ENCODE measurements at places on chromosomes 1 and 21.

GRCh38 chr1:119353836-119354235, 14.7 kb upstream of the HAO2 start:
- DNase-seq, result no peak

GRCh38 chr1:80293818-80294217, 1287.3 kb upstream of the ADGRL4 start:
- no peak for DNase-seq

DNA sequence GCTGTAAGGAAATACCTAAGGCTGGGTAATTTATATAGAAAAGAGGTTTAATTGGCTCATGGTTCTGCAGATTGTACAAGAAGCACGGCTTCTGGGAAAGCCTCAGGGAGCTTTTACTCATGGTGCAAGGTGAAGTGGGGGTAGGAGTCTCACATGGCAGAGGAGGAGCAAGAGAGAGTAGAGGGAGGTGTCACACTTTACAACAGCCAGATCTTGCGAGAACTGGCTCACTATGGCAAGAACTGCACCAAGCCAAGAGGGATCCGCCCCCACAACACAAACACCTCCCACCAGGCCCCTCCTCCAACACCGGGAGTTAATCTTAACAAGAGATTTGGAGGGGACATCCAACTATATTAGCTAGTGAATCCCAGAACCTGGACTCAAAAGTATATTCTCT, 135.4 kb upstream of the SOD1 start:
- no peak for DNase-seq

DNA sequence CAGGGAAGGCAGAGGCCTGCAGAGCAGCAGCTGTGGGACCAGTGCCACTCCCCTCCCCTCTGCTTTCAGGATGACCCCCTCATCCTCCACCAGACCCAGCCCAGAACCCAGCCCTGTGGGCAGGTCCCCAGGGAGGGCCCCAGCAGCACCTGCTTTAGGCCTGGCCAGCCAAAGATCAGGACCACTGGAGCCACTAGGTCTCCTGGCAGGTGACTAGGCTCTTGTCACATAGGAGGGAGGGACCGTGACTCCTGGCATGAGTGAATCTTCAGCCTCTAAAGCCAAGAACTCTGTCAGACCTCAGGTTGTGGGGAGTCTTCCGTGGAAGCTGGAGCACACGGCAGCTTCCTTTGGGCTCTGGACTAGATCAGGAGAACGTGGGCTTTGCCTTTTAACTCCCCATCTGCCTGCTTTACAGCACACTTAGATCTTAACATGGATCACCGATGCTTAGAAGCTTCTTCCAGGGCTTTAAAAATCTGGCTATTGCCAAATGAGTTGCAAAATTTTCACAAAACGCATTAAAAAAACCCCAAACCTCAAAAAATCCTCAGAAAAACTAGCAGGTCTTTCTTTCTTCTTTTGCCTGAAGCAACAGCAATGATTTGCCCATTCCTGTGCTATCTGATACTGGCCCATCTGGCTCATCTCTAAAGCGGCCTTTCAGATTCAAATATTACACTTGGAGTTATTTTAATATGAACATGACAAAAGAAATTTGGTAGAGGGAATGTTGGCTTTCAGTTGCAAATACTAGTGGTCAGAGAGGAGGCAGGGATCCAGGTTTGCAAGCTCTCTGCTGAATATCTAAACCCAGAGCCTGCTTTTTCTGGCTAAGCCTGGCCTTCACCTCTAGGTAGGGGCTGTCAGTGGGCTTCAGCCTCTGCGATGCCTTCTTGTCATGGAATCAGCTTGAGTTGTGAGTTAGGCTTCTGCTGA, 235.2 kb downstream of the SDCCAG8 start:
- no peak for DNase-seq

DNA sequence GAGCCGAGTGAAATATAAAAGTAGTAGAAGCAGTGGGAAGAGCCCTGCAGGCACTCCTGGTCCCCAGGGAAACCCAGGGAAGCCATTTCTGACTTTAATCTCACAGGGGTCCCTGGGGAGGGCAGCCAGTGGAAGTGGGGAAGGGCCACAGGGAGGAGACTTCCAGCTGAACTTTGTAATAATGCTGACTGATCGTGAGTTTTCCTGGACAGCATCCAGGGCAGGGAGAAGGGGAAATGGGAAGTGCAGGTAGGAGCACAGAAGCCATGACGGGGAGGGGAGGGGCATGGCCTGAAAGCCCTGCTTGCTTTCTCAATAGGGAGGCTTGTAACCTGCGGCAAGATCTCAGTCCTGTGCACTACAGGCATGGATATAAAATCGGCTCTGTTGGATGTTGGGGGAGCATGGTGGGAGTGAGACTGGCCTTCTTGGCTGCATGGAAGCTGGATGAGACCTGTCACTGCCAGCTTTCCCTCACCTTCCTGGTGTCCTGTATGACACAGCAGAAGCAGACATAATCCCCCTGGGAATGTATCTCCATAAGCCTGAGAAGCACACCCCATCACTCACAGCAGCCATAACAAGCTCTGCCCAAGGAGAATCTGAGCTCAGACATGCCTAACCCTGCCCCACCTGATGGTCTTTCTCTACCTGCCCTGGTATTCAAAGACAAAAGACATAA, 15.1 kb upstream of the MX1 start:
- no peak for DNase-seq

GRCh38 chr1:8989821-8990220, 36.4 kb downstream of the SLC2A7 start:
- no peak for DNase-seq

DNA sequence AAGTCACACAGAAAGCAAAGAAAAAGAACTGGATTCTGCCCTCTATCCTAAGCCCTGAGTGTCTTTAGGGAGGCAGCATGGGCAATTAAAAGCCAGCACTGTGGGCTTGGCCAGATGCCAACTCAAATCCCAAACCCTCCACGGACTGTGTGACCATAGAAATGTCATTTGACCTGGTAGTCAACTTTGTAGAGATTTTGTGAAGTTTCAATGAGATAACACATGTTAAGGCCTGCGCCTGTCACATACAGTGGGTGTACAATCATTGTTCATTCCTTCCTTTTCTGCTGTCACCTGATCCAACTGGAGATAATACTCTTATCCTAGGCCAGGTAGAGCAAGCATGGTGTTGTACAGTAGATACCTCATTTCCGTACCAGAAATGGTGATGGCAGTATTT, 54.2 kb downstream of the TMEM53 start:
- no peak for DNase-seq

- no peak for DNase-seq
These were observed 4.5 kb downstream of the DNAJB4 start for GRCh38 chr1:78009276-78009675.

GRCh38 chr21:42698733-42699132, 45.3 kb downstream of the PDE9A start:
- DNase-seq, result no peak

GRCh38 chr1:210478820-210479219, 150.1 kb downstream of the HHAT start:
- no peak for DNase-seq

- no peak for DNase-seq
These were observed 223.9 kb downstream of the S1PR1 start for GRCh38 chr1:101460739-101461138.

GRCh38 chr21:38999161-38999560, 184.1 kb downstream of the PSMG1 start:
- DNase-seq, result no peak

DNA sequence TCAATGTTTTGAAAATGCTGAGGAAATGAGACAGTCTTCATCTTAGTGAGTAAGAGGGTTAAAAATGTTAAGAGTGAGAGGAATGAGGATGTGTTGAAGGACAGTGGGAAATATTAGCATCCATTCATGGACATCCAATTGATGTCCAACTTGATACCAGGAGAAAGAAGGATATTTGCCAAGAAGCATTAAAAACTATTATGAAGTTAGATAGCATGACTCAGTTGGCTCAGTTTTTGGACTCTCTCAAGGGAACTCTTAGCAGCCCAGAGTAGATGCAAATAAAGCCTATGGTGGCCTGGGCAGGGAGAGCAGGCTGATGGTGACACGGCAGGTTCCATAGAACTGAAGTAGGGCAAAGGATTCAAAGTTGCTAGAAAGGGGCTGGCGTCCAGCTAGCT, 171.0 kb downstream of the ZZZ3 start:
- no peak for DNase-seq

GRCh38 chr1:201108614-201109013, 3.6 kb downstream of the CACNA1S start:
- no peak for DNase-seq

GRCh38 chr1:54017979-54018378, at the start of gene LDLRAD1:
TSS of gene LDLRAD1 (minus strand) at chr1:54018186. CDS start at chr1:54018112, 74 bp downstream.
- DNase-seq, result no peak

DNA sequence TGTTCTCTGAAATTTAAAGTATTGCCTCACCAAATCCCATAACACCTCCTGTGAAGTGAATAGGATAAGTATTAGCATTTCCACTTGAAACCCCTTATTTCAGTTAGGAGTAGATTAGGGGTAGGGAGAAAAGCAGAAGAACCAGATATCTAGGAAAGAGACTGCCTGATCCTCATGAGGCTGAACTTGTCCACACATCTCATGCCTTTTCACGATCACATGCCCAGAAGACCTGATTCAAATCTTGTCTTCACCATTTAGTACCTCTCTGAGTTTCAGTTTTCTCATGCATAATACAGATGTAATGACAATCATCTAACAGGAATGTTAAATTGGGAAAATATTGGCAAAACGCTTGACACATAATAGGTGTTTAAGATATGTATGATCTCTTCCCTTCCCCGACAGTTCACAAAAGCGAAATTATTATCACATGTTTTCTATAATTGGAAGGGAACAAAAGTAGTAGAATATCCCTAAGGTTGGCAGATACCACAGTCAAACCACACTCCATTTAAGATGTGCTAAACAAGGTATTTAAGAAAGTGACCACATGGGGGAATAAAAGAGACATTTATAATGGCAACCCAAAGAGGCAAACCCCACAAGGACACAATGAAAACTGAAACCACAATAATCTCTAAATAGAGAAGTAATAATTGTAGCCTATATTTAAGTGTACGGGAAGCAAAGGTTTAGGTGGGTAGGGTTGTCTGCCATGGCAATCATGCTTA, 25.2 kb downstream of the GFI1 start:
- DNase-seq, result no peak

- DNase-seq, result no peak
These were observed 30.4 kb downstream of the IFNGR2 start for GRCh38 chr21:33433425-33434114.

DNA sequence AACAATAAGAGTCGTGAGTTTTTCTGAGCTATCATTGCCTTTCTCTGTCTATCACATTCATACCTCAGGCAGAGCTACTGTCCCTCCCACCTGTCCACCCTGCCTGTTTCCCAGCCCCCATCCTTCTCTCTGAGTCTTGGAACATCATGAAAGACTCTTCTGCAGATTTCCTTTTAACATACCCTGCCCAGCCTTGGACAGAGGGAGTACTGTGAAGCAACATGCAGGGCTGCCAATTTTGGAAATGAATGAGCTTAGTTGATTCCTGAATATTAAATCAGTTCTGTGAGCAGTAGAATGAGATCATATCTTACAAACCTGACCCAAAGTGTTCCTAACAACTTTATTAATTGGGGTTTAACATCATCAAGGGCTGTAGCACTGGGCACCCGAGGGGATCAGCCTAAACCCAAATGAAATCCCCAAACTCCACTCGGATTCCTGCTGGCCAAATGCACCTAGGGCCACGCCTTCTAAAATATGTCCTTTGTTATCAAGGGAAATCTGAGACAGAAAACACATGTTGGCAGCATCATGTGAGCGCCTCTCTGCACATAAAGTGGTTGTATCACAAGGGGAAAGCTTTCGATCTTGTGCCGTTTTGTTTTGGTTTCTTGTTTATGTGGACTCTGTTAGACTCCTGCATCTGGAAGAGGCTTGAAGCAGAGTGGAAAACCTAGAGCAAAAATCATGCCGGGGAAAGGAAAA, 357.6 kb downstream of the KIF26B start:
- no peak for DNase-seq

GRCh38 chr1:5198328-5198727, 543.9 kb downstream of the AJAP1 start:
- DNase-seq, result no peak

GRCh38 chr1:1573843-1574720, 581 bp downstream of the SSU72 start:
- DNase-seq, result peak; percentile 44

GRCh38 chr21:44919111-44919912, 1.4 kb downstream of the ITGB2 start:
- DNase-seq, result no peak

DNA sequence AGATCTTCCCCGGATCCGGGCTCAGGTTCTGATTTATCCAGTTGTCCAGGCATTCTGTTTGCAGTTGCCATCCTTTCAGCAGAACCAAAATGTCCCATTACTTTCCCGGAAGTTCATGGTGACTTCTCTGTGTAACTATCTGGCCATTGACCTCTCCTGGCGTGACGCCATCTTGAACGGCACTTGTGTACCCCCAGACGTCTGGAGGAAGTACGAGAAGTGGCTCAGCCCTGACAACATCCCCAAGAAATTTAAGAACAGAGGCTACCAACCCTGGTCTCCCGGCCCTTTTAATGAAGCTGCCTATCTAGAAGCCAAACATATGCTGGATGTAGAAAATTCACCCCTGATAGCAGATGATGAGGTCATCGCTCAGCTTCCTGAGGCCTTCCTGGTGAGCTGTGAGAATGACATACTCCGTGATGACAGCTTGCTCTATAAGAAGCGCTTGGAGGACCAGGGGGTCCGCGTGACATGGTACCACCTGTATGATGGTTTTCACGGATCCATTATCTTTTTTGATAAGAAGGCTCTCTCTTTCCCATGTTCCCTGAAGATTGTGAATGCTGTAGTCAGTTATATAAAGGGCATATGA, 22.4 kb downstream of the AADACL4 start:
- no peak for DNase-seq

- no peak for DNase-seq
These were observed 68.8 kb downstream of the SMYD2 start for GRCh38 chr1:214349781-214350180.

GRCh38 chr1:170576980-170577379, 45.0 kb downstream of the GORAB start:
- DNase-seq, result no peak

DNA sequence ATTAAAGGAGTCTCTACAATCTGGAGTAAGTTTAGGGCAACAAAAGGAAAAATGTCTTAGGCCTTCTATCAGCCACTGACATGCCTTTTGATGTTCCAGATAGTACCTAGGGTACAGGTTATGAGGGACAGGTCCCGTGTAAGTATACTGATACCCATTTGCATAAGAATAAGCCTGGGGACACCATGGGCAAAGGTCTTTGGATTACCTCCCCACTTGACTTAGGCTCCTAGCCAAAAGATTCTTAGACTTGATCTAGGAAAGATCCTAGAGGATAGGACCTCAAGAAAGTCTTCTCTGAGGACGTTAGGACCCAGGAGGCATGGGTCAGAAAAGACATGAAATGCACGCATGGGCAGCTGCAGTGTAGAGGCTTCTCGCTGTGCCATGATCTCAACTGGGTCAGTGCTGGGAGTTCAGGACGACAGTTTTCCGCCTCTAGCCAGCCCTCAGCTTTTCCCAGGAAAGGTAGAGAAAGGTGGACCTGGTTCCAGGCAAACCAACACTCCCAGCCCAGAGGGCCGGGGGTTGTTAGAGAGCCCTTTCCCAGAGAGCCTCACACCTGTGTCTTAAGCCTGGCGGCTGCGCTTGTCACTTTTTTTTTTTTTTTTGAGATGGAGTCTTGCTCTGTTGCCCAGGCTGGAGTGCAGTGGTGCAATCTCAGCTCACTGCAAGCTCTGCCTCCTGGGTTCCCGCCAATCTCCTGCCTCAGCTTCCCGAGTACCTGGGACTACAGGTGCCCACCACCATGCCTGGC, 26.6 kb downstream of the MSTO1 start:
- DNase-seq, result no peak

All from stimulated activated CD8-positive, alpha-beta memory T cell treated with anti-CD3 and anti-CD28 coated beads, Interleukin-12 subunit alpha, Interleukin-12 subunit beta, amount 100 ng/mL, for 1 hour (primary cell).